ENCODE measurements at places on chromosomes 16 and 17.

DNA sequence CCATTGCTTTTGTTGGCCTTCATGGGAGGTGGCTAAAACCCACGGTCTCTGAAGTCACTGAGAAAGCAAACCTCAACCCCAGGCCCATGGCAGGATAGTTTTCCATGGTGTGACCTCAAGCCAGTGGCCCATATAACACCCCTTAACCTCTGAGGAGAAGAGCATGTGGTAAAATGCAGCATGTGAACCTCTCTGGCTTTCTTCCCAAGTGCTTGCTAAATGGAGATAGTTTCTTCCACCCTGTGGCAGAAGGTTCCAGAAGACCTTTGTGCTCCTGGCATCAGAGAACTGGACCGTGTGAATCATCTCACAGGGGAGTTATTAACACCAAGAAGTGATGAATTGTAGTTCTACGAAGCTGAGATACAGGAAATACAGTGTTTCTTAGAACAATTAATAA lies 47.3 kb downstream of the MYOCD start:
- DNase-seq, result no peak

DNA sequence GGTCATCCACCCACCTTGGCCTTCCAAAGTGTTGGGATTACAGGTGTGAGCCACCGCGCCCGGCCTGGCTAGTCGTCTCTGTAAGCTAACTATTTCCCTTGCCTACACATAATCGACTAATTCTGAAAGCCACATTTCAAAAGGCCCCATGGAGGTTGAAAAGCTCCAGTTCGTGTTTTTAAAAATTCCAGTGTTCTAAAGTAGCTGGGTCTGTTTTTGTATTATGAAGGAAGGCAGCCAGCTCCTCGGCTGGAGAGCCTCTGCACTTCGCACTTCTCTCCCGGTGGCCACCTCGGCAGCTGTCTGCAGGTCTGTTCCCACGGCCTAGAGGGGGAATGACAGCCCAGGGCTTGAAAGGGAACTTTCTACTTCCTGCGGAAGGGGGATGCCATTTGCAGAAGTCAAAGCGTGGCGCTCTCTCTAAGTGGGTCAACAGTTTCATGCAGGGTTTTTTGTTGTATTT lies 16.9 kb downstream of the HASPIN start:
- no peak for DNase-seq

GRCh38 chr17:39166437-39167335 lies 725 bp upstream of the ARL5C start:
- DNase-seq, result no peak

- no peak for DNase-seq
Observed at GRCh38 chr16:55571-56136, 2.0 kb downstream of the SNRNP25 start.

- DNase-seq, result peak; percentile 74
Observed at GRCh38 chr17:76240461-76241203, at the start of gene RNF157. Gene RNF157, minus strand, starts transcription at chr17:76240493. Its CDS starts 253 bp downstream, at chr17:76240240.

DNA sequence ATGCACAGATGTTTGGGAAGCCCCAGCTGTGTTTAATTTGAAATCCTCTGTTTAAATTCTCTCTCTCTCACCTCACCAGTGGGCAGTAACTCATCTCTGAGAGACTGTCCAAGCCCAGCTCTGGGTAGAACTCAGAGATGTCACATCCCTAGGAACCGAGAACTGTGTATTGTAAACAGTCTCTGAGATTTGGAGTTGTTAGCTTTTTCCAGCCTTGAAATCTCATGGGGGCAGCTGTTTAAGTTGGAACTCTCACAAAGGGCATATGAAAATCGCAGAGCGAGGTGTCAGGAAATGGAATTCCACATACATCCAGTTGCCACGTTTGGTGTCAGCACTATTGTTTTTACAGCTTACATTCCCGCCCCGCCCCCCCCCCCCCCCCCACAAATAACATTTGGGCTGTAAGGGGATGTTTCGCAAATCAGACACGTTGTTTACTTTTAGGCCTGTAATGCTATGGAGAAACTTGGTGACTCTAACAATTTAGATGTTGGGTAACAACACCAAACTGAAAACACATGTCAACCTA lies 34.3 kb downstream of the VPS35L start:
- no peak for DNase-seq

DNA sequence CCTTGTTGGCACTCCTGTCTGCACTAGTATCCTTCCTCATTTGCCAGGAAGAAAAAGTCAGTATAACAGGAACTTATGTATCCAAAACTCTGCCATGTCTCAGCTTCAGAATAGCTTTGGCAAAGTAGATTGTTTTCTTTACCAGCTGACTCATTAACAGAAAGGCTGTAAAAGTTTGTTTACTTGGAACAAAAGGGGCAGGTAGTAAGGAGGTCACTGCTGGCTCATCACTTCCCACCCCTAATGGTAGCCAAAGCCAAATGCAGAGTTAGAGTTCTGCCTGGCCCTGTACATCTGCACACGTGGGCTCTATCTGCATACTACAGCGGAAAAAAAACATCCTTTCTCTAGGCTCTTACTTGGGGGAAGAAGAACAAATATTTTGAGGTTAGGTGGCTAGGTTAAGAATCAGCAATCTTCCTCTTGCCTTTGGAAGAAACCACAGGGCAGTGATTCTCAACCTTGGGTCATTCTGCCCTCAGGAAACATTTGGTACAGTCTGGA lies 90.9 kb upstream of the BCAR1 start:
- DNase-seq, result no peak

DNA sequence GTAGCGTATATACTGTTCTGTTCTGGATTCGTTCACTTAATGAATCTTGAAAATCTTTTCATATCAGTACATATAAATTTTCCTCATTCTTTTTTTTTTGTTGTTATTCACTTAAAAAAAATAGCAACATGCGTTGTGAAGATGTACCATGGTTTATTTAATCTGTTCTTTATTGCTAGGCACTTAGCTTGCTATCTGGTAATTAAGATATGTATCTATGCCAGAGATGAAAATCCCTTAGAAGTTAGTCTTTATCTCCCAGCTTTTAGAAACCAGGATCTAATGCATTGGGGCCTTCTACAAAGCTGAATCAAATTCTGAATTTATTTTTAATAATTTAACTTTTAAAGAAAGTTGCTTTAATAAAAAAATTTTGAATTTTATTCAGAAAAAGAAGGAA lies 13.0 kb upstream of the DNAJA2 start:
- DNase-seq, result no peak

- DNase-seq, result no peak
Observed at GRCh38 chr17:42681976-42682721, at the start of gene CNTNAP1. Gene CNTNAP1, plus strand, starts transcription at chr17:42682531. Its CDS starts 299 bp downstream, at chr17:42682830.

GRCh38 chr16:81987706-81988105 lies 23.6 kb downstream of the SDR42E1 start:
- DNase-seq, result no peak

GRCh38 chr17:39962642-39963220 lies at the start of gene GSDMA:
Gene GSDMA, plus strand, starts transcription at chr17:39963004. Its CDS starts 2,684 bp downstream, at chr17:39965688.
- no peak for DNase-seq

GRCh38 chr17:43855061-43855460 lies 8.1 kb downstream of the CD300LG start:
- DNase-seq, result no peak

- DNase-seq, result no peak
Observed at GRCh38 chr16:56910654-56911539, 21.0 kb upstream of the HERPUD1 start.

- no peak for DNase-seq
Observed at GRCh38 chr16:50822671-50823070, 80.8 kb downstream of the CYLD start.

- no peak for DNase-seq
Observed at GRCh38 chr16:57318240-57318970, 33.9 kb upstream of the PLLP start.

- DNase-seq, result no peak
Observed at GRCh38 chr17:77356109-77356689, 215.4 kb downstream of the SEC14L1 start.

DNA sequence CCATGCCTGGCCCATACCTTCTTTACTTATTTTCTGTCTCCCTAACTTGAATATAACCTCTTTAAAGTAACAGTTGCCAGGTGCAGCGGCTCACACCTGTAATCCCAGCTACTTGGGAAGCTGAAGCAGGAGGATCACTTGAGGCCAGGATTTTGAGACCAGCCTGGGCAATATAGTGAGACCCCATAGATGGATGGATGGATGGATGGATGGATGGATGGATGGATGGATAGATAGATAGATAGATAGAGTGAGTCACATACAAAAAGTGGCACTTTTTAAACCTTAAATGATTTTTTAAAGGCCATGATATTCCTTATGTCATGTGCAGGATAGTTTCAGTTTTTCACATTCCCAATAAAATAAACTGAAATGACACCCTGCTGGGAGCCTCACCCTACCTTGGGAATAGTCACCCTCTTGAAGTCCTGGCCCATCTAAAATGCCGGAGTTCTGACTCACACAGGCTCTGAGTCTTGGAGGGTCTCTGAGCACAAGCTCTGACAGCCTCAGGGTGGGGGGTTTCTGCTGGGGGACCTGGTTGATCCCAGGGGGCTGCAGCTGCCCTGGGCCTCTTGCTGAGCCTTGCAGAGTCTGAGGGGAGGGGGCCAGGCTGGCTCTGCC lies 26.2 kb downstream of the CPNE2 start:
- DNase-seq, result no peak

DNA sequence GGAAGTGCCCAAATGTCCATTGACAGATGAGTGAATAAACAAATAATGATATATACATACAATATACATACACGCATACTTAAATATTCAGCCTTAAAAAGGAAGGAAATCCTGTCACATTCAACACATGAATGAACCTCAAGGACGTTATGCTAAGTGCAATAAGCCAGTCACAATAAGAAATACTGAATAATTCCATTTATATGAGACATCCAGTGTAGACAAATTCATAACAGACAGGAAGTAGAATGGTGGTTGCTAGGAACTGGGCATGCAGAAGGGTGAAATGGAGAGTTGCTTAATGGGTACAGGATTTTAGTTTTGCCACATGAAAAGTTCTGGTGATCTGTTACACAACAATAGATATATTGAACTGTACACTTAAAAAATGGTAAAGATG lies 8.8 kb upstream of the ITGB4 start:
- DNase-seq, result no peak

DNA sequence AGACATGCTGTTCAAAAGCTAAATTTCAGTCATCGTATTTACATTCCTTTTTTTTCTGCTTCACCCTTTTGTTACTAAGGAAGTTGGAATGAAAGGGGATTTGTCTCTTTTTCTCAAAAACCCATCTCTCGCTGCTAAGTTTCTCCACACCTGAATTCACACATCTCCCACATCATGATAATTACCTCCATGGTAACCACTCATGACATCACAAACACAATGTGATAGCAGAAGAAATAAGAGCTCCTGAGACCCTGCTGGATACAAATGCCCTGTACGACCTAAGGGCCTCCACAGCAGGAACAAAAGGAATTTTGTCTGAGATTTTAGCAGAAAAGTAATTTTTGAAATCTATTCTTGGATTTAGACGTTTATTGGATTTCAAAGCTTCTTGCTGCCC lies 82.6 kb upstream of the GNAO1 start:
- no peak for DNase-seq

DNA sequence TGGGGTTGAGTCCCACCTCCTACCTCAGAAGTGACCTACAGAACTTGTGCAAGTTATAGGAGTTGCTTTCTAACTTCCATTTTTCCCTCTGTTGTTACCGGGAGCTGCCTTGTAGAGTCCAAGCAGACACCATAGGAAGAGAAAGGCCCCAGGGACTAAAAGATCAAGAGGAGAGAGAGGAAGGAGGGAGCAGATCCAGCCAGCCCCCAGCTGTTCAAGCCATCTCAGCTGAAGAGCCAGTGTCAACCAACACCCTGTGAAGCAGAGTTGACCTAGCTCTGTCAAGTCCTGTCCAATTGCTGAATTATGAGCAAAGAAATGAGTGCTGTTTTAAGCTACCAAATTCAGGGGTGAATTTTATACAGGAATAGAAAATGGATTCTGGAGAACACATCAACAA lies 34.9 kb upstream of the CACNG4 start:
- DNase-seq, result no peak

- no peak for DNase-seq
Observed at GRCh38 chr16:12474047-12474446, 329.6 kb downstream of the CPPED1 start.

DNA sequence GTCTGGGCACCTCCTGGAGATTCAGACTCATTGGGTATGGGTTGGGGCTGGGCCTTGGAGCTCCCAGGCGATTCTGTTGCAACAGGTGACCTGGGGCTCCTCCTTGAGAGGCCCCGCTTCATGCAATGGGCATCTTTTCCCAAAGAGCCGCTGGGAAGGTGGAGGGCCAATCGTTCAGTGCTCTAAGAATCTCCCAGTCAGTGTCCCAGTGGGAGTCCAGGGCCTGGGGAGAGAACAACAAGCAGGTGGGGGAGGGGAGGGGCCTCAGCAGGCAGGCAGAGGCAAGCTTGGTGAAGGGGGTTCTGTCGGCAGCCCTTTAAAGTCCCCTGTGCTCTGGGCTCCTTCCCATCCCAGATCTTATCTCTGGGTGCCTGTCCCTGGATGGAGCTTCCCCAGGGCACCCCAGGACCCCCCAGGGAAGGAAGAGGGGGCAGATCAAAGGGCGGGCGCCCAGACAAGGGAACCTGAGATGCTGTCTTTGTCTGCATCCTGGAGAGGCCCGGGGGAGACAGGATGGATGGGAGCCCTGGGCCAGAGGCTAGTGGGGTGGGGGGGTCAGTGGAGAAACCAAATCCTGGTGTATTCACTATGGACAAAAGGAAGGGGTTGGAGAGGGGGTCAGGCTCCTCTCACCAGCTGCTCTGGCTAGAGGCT lies 30.5 kb upstream of the NXPH3 start:
- DNase-seq, result no peak

- DNase-seq, result no peak
Observed at GRCh38 chr17:68910251-68910705, 44.9 kb downstream of the ABCA8 start.

DNA sequence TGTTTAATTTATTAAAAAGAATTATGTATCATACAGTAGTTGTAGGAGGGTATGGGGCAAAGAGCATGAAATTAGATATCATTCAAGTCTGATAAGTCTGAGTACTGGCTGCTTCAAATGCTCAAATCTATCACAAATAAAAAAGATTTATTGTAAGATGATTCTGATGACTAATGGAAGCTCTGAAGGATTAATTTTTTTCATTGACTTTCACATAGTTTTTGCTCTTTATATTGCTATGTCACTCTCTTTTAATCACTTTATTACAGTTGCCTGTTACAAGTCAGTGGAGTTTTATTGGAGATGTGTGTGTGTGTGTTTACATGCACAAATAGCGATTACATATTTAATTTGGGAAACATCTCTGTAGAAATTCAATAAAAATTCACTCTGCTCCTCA lies 15.0 kb downstream of the MAP2K4 start:
- no peak for DNase-seq

- DNase-seq, result no peak
Observed at GRCh38 chr17:7837408-7838088, 3.5 kb downstream of the KDM6B start.

DNA sequence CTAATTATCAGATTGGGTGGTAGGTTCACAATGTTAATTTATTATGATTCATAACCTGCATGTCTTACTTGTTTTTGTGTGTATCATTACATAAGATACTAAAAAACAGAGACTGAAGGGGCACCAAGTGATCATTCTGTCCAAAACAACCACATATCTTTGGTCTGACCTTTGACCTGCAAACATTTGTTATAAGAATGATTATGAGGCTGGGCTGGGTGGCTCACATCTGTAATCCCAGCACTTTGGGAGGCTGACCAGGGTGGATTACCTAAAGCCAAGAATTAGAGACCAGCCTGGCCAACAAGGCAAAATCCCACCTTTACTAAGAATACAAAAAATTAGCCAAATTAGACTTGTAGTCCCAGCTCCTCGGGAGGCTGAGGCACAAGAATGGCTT lies 116.4 kb downstream of the SPAG9 start:
- no peak for DNase-seq
